ENCODE measurements at places on chromosomes 1 and 21. TPM values are rescaled to one million over a fixed set of nuclear protein-coding genes. Genes with fewer than 3 reads are reported as not detected.

KRTAP19-3 gene
- not detected for total RNA-seq

MAP10 gene
- 0.92 TPM for total RNA-seq

HSD3B1 gene
- total RNA-seq: not detected

IVL gene
- total RNA-seq: not detected

DNAJC16 gene
- total RNA-seq: 4.0 TPM

SLFNL1 gene
- not detected for total RNA-seq
